Head of caudate nucleus (tissue), 42 donors: ENCODE measurements at places on chromosomes 2 and 18.

DNA sequence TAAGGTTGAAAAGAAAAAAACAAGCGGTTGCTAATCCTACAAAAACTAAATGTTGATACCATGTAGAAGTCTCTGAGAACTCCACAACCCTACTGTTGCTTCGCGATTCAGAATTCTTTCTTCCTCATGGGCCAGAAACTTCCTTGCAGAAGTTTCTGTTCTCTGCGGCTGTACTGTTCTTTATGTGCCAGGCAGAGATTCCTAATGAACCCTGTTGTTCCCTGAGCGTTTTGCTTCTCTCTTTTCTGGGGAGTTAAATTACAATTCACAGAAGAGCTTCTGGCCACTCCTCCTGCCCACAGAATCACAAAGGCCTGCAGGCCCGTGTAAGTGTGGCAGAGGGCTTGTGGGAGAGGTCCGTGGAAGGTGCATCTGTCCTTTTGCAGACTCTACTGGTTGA, 1.8 kb upstream of the THNSL2 start:
- no peak for DNase-seq

DNA sequence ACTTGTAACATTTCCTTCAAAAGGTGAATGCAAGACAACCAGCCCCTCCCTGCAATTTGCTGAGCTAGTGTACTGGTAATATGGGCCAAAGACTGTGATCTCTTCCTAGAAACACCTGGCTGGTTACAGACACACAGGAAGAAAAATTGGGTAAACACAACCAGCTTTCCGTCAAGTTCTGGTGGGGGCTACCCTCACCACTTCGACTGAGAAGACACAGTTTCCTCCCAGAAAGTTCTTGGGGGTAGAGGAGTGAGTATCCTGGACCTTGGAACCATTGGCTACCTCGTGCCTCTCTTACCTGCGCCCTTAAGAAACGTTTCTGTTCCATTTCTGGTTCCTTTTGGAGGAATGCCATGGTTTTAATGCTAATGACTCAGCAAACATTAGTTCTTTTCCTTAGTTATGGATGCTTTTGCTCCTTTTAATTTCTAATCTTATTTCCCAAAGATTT, 120.9 kb upstream of the DLX2 start:
- DNase-seq = no peak

- no peak for DNase-seq
Measured at GRCh38 chr2:116819355-116819754, 995.1 kb upstream of the DDX18 start.

DNA sequence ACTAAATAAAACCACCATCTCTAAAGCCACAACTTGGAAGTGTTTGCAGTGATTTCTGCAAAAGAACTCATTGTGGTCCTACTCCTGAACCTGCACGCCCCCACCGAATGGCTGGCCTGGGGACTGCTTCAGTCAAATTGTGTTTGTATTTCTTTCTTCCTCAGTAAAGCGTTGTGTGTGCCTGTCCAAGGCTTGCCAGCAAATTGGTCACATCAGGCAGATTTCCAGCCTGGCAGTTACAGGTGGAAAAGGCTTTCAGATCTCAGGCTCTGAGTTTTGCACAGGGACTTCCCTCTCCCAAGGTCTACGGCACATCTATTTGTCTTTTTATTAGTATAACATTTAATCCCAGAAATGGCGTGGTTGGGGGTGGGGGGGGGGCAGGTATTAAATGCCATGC, 54.0 kb upstream of the NOSTRIN start:
- DNase-seq = no peak

DNA sequence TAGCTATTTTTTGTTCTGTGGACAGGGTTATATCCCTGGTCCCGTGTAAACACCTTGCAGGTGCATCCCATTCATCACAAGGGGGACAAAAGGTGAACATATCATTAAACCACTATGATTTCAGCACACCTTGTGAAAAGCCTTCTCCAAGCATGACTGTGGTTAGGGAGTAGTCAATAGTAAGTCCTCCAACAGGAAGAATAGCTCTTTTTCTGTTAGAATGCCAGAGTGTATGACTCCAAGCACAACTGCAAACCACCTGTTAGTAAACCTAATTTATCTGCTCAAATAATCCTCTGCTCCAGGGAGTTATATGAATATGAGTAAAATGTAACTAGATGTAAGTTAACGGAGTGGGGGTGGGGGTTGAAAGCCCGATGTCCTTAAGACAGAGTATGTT, 240.5 kb downstream of the AGPS start:
- no peak for DNase-seq

- no peak for DNase-seq
Measured at GRCh38 chr18:54712758-54713157, 115.5 kb upstream of the RAB27B start.

DNA sequence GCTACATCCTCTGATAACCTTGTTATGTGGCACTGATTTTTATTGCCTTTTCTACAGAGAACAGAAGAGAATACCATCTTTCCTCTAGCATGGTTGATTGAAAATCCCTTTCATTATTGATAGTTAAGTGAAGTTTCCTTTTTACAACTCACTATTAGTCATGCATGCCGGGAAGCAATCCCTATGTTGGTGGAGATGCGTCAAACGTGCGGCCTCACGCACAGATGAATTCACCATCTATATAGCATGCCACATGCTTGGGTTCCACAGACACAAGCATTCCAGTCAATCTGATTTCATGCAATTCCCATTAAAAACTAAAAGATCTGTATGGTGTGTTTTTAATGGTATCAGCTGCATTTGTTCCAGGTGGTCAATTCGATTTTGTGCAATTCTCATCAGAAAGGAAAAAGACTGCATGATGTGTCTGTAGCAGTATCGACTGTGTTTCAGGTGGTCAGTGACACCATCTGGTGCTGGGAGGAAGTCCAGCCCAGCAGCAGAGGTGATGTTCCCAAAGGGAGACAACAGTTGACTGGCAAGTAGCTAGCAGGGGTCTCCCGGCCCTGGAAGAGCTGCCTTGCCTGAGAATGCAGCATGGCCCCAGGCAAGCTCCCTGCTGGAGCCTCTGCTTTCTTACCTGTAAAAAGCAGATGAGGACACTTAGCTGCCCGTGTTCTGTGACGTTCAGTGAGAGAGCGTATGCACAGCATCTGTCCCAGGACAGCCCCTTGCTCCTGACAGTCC, 151.3 kb upstream of the NCK2 start:
- DNase-seq = no peak

DNA sequence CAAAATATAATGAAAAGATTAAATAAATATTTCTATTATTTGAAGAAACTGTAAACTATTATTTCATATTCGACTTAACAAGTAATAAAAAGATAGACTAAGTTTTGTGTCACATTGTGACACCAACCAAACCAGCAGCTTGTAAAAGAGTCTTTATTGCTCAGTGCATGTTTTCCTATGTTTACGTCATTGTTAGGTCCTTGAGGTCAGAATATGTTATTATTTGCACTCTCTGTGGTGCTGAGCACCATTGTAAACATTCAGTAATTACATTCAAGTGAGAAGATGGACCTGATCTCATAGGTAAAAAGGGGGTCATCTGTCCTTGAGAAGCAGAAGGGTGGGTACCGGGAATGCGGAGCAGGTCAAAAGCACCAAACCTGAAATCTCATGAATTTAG, 1999.1 kb upstream of the CELF4 start:
- DNase-seq = no peak

GRCh38 chr2:179377296-179377695, 112.7 kb upstream of the SESTD1 start:
- no peak for DNase-seq

DNA sequence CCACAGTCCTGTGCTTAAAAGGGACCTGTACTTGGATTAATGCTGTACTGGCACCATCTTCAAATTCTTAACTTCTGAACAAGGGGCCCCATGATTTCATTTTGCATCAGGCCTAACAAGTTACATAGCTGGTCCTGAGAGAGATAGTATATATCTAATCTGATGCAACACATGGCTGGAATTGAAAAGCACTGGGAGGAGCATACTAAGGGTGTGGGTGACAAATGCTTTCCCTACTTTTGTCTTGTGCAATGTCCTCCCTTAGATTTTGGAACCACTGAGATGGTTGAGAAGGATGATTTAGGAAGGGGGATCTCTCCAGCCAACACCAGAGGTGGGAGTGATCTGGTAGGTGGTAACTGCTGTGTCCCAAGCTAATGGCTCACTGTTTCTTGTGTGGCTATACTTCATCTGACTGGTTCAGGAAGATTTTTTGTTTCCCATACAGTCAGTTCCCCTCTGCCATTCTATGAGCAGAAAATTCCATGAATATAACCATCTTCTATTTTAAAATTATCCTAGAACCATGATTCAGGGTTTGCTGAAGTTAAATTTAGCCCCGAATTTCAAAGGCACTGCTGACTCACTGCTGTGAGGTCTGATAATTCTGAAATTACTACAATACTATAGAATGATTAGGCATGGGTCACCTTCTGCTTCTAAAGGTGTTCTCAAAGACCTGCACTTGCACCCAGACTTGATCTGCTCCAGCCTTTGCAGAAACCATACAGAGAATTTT, 108.3 kb upstream of the NCKAP5 start:
- DNase-seq = no peak

DNA sequence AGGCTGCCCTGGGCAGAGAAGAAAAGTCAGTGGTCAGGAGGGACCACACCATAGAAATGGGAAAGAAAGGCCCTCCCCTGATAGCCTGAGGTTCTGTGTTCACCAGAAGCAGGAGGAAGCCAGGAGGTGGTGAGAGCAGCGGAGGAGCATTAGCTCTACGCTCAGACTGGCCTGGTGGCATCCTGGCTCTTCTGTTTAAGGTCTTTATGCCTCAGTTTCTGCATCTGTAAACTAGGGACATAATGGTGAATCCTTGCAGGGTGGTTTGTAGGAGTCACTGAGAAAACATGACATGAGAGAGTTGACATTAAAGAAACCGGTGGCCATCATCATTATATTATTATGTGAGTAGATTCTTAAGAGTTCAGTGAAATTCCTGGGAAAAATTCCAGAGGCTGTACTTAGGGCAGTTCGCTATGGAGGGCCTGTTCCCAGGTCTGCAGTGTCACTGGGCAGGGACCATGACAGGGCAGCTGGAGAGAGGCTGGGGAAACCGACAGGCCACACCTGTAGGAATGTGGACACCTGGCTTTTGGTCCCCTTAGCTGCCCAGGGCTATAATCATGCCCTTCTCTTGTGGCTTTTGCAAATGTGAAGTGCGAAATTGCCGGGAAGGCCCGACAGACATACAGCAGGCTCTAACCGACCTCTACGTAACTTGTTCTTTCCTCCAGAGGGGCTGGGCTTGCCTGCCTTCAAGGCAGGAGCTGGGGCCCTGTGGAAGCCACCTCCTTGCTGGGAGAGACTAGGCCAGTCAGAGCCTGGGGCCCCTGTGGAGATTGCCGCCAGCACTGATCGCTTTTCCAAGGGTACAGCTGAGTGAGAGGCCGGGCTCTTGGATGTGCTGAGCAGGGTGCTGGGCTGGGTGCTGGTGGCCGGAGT, 31.0 kb downstream of the GLI2 start:
- DNase-seq = no peak

GRCh38 chr18:13684546-13684945, 41.8 kb downstream of the FAM210A start:
- DNase-seq = no peak

- no peak for DNase-seq
Measured at GRCh38 chr2:65456064-65456463, 23.7 kb upstream of the SPRED2 start.

- DNase-seq = no peak
Measured at GRCh38 chr2:118549503-118549902, 297.9 kb downstream of the EN1 start.

DNA sequence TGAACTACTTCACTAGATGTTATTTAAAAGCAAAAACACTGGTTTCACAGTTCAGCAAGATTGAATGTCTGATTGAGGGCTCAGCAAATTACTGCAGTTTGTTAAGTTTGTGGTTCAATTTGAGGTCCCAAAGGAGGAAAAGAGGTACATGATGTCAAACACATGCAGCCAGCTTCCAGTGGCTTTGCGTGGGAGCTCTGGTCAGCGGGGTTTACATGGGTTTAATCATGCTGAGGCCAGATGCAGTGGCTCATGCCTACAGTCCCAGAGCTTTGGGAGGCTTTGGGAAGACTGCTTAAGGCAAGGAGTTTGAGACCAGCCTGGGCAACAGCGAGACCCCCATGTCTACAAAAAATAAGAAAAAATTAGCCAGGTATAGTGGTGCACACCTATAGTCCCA, 111.5 kb downstream of the MAPK4 start:
- DNase-seq = no peak

DNA sequence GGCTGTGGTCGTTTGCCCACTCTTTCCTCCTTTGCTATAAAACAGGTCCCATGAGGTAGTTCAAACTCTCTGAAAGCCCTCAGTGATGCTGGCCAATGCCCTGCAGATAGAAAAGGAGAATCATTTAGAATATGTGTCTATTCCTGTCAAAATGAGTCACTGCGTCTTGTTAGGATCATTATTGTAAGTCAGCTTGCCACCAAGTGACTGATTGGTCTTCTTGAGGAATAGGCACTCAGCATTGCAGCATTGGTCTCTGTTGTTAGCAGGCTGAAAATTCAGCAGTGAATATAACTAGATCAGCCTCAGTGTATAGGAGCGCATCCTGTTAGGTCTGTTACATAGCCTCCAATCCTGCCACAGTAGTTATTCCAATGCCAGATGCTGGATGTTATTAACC, 28.9 kb downstream of the PRKRA start:
- DNase-seq = no peak

DNA sequence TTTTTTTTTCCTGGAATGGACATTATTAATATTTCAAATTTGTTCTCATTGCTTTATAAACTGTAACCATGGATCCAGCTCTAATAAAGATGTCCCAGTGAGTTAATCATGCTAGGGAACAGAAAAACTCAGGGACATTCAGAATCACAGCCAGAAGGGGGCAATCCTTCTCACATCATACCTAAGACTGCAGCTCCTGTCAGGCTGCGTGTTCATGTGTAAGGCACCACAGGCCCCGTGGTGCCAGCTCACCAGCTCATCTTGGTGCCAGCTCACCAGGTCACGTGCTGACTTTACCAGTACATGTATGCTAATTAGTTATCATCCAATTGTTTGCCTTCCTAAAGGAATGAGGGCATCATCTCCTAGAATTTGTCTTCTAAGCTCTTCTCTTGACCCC, 84.7 kb upstream of the NEDD4L start:
- DNase-seq = peak; percentile 32

DNA sequence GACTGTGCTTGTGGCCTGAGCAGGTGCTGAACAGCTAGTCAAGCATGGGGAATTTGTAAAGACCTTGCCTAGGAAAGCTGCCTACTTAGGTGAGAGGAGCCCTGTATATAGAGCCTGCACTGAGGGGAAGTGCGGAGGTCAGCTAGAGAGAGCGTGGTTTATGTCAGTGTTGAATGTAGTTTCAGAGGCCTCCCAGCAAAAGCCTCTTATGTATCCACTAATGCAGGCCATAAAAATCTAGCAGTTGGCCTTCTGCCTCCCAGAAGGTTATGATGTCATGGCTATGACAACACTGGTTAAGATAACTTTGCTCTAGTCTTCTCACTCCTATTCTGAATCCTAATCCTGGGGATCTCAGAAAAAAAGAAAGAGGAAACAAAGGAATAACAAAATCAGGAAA, 88.9 kb downstream of the ASXL3 start:
- no peak for DNase-seq

- no peak for DNase-seq
Measured at GRCh38 chr2:209726311-209726710, 45.3 kb upstream of the UNC80 start.
